ENCODE measurements at places on chromosomes 13 and 19.
A peak's percentile ranks its signal among the peaks of the same experiment; 100 is the strongest.

DNA sequence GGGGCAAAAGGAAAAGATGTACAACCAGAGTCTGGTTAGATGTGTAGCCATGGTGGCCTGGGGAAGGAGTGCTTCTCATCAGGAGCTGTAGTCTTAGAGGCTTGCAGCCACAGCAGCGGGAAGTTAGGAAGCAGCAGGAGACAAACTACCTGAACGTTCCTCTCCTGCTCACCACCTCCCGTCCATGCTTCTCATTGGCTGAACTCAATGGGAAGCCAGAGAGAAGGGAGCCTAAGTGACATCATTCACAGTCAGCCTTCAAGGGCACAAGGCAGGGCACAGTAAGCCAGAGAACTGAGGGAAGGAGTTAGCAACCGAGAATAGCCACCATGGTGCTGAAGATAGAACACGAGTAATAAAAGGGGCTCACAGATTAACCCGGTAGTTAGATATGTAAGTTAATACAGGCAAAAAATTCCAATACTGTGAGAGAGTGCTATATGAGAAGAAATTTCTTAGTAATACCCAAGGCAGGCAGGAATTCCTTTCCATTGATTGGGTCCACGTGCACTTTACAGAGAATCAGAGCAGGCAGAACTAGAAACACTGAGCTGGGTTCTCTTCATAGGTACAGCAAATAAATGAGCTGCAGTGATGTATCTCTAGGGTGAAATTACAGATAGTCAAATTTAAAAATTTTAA is 391.5 kb upstream of the DACH1 start:
- no peak for DNase-seq

DNA sequence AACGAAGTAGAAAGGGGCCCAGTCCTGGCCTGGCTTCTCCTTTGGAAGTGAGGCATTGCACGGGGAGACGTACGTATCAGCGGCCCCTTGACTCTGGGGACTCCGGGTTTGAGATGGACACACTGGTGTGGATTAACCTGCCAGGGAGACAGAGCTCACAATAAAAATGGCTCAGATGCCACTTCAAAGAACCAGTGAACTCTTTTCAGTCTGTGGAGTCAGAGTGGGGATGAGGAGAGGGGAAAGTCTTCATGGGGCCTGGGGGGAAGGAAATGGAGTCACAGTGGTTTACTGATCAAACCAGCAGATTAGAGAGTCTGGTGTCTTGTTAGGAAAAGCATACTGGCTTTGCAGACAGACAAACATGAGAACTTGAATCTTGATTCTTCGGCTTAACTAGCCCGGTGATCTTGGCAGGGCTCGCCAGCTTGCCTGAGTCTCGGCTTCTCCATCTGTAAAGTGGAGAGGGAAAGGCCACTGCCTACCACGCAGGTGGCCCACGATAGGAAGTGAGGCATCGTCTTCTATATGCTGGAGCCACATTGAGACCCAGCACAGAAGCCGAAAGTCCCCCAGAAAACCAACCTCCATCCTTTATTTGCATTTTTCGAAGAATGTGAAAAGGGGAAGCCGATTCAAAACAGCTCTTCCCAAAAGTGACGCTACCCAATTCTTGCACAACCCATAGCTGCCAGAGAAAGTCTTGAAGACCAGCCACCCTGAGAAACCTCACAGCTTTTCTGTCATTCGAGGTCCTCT is at the start of gene FFAR1:
TSS of gene FFAR1 (plus strand) at position 732 of the 759 bp plus-strand sequence. CDS start 3,650 bp downstream, outside the sequence.
- no peak for DNase-seq

GRCh38 chr19:35090506-35091214 is 25.0 kb upstream of the FXYD3 start:
- DNase-seq = peak; percentile 69

- peak; percentile 55 for DNase-seq
Measured at GRCh38 chr19:43439032-43439708, 24.5 kb downstream of the TEX101 start.

- DNase-seq = no peak
Measured at GRCh38 chr13:26660766-26661165, 99.8 kb downstream of the GPR12 start.

DNA sequence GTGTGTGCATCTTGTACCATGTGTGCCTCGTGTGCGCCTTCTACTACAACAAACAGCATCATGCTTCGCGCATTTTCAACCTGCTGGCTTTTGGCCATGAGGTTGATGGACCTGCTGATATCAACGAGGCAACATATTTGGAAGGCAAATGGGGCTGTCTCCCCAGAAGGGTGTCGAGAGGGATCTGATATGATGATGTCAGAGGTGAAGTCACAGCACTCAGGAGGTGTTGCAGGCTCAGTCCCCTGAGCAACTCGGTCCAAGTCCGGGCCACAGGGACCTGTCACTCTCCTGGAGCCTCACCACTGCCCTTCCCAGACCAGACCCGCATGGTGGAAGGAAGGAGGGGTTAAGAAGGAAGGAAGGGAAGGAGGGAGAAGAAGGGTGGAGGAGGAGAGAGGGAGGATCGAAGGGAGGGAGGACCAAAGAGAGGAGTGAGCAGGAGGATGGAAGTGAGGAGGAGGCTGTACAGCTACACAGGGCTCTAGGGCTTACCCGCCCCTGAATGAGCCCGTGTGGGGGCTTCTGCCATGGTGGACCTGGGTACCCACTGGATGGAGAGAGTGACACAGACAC is 6.7 kb upstream of the C13orf46 start:
- DNase-seq = no peak

- no peak for DNase-seq
Measured at GRCh38 chr13:29935309-29935981, 85.0 kb upstream of the UBL3 start.

- peak; percentile 75 for DNase-seq
Measured at GRCh38 chr19:1512671-1513498, at the start of gene ADAMTSL5. Gene ADAMTSL5 (minus strand): TSS chr19:1513019. CDS start chr19:1510943, 2,076 bp downstream.

- DNase-seq = no peak
Measured at GRCh38 chr19:38318660-38319059, 985 bp upstream of the KCNK6 start.

- DNase-seq = peak; percentile 46
Measured at GRCh38 chr13:48493851-48494250, 39.0 kb downstream of the RCBTB2 start.

GRCh38 chr19:18340990-18341868 is 831 bp downstream of the PGPEP1 start:
- peak; percentile 71 for DNase-seq

GRCh38 chr19:4910594-4911281 is 1.4 kb downstream of the UHRF1 start:
- peak; percentile 85 for DNase-seq

DNA sequence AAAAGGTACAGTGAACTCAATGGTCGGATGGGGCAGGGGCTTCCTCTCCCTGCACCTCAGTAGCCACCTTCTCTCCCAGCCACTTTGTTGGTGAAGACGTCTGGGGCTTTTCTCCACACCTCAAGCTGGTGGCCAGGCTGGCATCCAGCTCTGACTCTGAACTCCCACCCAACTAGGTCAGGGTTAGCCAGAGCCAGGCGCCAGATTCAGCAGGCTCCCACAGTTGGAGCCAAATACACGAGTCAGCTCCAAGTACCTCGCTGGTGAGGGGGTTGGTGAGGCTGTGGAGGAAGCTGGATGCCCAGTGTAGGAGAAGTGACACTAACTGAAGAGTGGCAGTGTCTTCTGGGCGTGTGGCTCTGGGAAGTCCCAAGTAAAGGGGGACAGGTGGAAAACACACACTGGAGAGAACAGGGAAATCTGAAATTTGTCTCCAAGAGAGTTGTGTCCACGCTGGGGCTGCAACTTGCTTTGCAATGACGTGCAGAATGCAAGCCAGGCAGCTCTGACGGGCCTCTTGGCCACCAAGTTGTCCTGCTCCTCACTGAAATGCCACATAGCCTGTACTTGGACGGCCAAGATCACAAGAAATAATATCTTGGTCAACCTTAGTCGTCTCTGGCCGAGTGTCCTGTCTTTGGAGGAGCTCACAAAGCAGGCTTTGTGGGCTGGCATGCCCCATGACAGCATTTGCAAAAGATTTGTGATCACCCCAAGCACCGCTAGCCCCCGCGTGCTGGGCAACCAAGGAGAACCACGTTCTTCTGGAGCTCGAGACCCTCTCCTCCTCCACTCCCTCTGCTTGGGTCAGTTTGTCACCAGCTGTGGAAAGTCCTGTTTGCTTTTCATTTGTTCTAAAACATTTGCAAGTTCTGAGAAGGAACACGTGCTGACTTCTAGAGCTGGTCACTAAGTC is 18.1 kb downstream of the SLC7A1 start:
- peak; percentile 57 for DNase-seq

- DNase-seq = peak; percentile 69
Measured at GRCh38 chr19:5903056-5903623, 450 bp downstream of the NDUFA11 start.

DNA sequence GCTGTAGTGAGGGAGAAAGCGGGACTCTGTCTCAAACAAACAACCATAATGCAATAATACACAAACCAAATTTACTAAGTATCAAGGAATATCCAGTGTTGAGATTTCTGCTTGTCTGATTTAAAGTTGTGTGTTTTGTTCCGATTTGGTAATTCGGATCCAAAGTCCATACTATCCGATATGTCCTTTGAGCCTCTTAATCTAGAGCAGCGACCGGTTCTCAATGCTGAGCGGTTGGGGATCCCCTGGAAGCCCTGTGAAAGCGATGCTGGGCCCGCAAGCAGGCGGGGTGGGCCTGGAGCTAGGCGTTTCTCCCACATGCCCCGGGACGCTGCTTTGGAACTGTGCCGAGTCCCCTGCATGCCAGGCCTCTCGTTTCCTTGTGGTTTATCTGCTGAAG is 20.2 kb downstream of the C19orf44 start:
- no peak for DNase-seq

DNA sequence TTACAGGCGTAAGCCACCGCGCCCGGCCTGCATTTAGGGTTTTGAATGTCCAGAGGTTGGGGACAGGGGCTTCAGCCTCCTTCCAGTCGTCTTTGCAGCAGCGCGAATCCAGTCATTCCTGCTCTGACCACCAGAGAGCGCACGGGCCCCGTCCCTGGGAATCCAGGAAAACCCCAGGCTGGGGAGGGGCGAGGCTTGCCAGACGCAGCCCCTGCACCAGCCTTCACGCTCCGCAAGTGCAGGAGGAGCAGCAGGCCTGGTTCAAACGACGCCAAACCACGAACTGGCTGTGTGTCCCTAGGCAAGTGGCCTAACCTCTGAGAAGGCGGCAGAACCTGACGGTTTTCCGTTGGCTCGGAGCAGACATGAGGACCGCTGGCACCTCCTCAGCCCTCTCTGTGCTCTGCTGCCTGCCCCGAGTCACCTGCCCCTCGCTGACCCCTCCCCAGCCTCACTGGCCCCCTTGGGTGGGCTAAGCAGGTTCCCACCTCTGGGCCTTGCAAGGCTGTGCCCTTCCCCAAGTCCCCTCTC is 2.0 kb upstream of the RNF126 start:
- DNase-seq = peak; percentile 75

DNA sequence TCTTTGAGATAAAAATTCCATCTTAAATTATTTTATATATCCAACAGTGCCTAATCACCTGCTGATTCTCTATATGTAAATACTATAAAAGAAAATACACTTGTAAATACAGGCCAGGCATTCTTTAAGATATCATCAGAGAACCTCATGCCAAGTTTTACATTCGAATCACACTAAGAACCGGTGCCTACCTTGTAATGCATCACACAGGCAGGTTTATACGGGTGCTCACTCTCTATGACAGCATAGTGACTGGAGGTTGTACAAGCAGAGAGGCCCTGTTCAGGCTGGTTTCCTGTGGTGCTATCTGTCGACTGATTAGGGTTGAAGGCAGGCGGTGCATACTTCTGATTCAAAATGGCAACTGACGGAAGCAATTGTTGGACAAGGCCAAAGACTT is 141.3 kb upstream of the FBXL3 start:
- DNase-seq = no peak
